HS-27A (cell line): ENCODE measurements at places on chromosomes 7 and 10.

DNA sequence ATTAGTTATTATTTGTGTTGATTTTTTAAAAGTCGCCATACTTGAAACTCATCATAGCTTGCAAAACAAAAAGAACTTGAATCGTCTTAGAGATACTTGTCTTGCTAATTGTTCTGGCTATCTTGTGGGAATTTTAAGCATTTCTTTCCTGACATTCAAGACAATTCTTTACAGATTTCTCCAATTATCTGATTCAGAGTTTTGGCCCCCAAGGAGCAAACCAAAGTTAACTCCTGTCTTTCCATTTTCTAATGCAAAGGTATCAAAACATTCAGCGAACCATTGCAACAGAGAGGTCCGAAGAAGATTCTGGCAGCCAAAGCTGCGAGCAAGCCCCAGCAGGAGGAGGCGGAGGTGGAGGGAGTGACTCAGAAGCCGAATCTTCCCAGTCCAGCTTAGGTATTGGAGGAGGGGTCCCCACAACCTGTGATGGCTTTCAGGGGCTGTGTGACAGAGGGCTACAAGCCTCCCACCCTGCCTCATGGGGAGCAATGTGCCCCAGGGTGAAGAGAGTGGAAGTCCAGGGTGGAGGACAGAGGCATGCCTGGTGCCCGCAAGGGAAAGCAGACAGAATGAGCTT lies 119.4 kb upstream of the STK17A start:
- DNase-seq: no peak

GRCh38 chr7:27151341-27151930 lies 947 bp downstream of the HOXA3 start:
- no peak for DNase-seq

GRCh38 chr10:7788639-7789286 lies 786 bp downstream of the ATP5F1C start:
- DNase-seq: no peak

GRCh38 chr10:73076360-73077183 lies 20.1 kb downstream of the P4HA1 start:
- no peak for DNase-seq

- no peak for DNase-seq
Observed at GRCh38 chr7:98870807-98871491, 1.1 kb upstream of the TMEM130 start.

- DNase-seq: no peak
Observed at GRCh38 chr7:5703572-5704533, 77.6 kb downstream of the RNF216 start.

GRCh38 chr10:114346176-114347031 lies 57.9 kb downstream of the AFAP1L2 start:
- no peak for DNase-seq

GRCh38 chr10:13272164-13272571 lies 27.7 kb downstream of the PHYH start:
- no peak for DNase-seq

- DNase-seq: no peak
Observed at GRCh38 chr10:127976286-127976685, 69.4 kb downstream of the PTPRE start.

DNA sequence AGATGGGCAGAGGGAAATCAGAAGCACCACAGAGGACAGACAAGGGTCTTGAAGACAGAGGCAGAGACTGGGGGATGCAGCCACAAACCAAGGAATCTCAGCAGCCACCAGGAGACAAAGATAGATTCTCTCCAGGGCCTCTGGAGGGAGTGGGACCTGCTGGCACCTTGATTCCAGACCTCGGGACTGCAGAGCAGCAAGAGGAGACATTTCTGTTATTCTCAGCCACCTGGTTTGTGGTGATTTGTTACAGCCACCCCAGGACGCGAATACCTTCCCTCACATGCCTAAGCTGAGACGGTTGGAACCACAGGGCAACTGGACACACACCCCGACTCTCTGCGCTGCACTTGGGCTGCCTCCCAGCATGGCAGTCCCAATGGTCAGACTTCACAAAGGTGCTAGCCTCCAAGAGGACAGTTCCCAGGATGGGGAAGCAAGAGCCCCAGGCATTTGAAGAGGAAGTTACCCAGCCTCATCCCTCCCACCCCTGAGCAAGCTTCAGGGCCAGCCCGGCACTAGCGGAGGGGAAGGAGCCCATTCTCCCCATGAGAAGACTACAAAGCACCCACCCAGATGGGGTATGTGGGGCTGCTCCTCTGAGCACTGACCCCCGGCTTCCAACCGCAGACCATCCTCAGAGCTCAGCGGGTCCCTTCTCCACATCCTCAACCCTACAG lies 104.6 kb upstream of the INSIG1 start:
- DNase-seq: no peak

- no peak for DNase-seq
Observed at GRCh38 chr10:5545778-5546710, 21.3 kb downstream of the CALML3 start.

DNA sequence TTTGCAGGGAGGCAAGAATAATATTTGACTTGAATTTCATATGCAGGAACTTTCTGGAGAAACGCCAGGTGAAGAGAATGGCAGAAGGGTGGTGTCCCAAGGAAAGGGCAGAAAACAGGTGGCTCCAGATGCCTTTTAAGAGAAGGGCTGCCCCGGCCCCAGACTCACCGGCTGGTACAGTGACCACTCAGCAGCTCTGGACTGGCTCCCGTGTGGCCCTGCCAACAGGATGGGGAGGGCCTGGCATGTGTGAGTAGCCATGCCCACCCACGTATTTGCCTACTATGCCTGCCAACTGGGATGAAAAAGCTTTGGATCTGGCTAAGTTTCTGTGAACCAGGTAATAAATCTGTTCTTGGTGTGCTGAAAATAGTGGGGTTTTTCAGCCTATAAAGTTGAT lies 159.5 kb downstream of the PRKAG2 start:
- DNase-seq: no peak

DNA sequence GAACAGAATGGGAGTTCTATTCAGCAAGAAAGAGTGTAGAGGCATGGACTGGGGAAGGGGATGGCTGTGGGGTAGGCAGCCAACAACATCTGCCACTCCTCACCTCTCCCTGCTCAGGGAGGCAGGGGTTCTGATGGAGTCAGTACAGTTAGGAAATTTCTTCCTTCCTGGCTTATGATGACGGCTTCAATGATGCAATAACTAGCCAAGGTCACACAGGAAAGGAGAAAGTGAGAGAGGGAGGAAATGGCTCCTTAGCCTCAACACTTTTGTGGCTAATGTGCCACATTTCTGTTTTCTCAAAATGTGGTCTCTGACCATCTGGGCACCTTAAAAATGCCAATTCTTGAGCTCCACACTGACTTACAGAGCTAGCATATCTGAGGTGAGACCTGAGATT lies 79.3 kb upstream of the PDZD8 start:
- DNase-seq: no peak

GRCh38 chr7:75040512-75040911 lies 33.1 kb downstream of the RCC1L start:
- DNase-seq: no peak

GRCh38 chr10:122127943-122128342 lies 139.0 kb downstream of the TACC2 start:
- no peak for DNase-seq

- no peak for DNase-seq
Observed at GRCh38 chr10:3692387-3692999, 92.5 kb downstream of the KLF6 start.

DNA sequence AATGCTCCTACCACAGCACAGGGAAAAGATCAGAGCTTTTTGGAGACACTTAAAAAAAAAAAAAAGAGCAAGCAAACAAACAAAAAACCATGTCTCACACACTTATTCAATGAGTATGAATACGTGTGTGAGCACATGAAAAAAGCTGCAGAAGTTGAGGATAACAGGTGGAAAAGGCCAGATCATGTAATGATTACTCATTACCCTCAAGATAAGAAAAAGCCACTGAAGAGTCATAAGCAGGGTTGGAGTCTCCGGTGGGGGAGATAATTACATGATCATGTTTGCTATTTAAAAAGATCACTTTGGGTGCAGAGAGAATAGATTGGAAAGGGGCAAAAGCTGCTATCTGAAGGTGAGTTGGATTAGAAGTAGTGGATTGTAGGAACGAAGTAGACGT lies 77.0 kb downstream of the POU6F2 start:
- DNase-seq: no peak

DNA sequence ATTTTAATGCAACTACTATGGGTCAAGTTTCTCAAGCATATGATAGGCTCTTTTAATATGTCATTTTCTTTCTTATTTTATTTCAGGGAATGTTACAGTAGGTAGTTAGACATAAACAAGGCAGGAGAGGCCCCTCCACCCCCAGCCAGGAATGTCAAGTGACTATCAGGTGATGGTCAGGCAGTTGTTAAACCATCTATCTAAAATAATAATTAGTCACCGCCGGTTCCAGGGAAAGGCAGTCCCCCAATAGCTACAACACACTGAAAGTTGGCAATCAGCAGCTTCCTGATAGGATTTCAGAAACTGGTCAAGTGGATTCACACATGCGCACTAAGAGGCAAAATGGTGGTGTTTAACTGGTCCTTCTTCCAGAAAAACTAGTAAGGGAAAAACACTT lies 9.3 kb downstream of the OLAH start:
- no peak for DNase-seq

DNA sequence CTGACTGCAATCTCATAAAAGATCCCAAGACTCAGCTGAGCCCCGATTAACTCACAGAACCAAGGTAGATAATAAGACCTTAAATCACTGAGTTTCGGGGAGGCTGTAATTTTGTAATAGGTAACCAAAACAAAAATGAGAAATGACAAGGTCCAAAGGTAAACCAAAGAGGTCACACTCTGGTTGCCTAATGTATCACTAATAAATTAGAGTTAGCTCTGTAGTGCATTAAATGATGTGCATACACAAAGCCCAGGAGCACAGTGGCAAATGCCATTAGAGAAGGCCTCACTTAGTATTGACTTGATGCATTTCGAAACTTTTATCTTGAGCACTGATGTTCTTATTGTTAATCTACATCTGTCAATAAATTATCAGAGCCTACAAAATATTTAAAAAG lies 237.7 kb upstream of the CCDC6 start:
- DNase-seq: no peak

DNA sequence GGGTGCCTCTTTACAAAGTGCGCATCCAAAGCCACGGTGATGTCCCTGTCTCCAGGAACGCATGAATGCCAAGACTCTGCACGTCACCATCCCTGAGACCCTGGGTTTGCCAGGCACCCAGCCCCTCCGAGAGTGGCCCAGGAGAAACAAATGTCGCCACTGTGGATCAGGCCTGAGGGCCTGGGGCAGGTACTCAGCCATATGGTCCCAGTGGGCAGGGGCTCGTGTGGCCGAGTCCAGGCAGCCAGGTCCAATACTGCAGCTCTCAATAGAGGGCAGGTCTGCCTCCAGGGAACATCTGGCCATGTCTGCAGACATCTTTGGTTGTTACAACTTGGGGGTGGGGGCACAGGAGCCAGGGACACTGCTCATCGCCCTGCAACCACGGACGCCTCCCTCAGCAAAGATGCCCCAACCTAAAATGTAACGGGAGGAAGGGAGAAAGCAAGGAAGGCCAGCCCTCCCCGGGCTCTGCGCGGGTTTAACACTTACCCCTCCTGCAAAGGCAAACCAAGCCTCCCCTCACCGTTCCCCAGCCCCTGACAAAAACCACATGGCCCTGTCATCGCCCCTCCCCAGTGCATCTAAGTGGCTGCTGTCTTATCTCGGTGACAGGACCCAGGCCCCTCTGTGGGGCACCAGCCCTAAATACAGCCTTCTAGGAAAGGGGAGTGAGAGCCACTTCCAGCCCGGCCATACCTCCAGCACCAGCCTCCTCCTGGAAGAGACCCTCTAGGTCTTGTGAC lies 10.3 kb upstream of the PAPOLB start:
- no peak for DNase-seq

DNA sequence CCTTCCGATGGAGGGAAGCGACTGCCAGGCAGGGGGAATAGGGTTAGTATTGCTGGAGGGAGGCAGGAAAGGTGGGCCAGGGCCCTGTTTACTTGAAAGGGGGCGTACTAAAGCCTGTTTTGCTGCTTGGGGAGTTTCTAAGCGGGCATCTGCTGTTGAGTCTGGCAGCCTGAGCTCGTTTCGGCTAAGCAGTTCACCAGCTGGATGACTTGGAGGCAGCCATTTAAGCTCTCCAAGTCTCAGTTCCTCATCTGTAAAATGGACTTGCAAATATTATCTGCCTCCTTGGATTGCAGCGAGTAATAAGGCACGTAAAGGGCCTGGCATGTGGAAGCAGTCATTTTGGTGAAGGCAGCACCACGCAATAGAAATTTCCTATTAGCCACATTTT lies 44.0 kb downstream of the LDB3 start:
- DNase-seq: no peak

- no peak for DNase-seq
Observed at GRCh38 chr7:100942045-100942774, 7.1 kb upstream of the MUC3A start.

GRCh38 chr10:125639846-125640245 lies 43.1 kb downstream of the TEX36 start:
- DNase-seq: no peak

- no peak for DNase-seq
Observed at GRCh38 chr7:11835260-11835659, 3.3 kb upstream of the THSD7A start.

DNA sequence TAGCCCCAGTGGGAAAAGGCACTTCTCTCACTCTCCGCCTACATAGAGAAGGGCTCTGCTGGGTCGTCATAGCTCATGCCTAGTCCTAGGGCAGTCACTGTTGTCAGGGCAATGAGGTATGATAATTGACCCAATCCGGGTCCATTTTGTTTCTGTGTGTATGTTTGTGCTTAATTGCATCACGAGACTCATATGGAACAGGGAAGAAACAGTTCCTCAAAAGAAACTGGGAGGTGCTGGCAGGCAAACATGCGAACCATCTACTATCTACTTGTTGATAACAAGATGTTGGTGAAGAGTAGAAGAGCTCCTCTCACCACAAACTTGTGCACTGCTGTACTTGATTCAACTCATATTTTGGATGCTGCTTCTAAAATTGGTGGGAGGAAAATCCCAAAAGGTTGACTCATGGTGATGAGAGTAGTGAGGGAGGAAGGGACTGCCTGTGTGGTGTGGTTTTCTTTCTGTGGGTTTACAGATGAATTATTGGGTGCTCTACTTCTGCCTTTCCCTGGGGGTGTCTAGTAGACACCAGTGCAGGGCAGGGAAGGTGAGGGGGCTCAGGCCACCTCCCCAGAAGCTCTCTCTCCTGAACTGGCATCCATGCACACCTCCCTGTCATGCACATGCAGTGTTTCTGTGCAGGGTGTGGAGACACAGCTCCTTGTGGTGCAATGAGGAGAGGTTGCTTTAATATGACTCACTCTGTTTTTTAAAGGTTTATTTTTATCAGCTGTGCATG lies 29.4 kb downstream of the LSMEM1 start:
- no peak for DNase-seq

DNA sequence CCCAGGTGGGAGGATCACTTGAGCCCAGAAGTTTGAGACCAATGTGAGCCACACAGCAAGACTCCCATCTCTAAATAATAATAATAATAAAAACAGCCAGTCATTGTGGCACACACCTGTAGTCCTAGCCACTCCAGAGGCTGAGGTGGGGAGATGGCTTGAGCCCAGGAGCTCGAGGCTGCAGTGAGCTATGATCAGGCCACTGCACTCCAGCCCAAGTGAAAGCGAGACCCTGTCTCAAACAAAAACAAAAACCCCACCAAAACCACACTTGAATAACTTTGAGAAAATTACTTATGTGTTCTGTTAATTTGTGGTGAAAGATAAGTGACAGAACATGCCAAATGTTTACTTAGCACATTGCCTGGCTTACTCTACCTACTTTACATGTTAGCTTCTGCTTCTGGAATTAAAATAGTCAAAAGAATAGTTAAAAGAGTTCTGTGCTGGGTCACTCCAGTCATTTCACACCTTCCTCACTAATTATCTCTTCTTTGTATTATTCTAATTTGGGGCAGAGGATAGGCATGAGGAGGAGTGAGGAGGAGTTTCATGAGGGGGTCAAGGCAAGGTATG lies 9.8 kb downstream of the TMEM60 start:
- DNase-seq: no peak
